NCI-H2227 treated with DMSO at 0.1 percent for 48 hours (cell line): ENCODE measurements at places on chromosomes 1 and 21.

DNA sequence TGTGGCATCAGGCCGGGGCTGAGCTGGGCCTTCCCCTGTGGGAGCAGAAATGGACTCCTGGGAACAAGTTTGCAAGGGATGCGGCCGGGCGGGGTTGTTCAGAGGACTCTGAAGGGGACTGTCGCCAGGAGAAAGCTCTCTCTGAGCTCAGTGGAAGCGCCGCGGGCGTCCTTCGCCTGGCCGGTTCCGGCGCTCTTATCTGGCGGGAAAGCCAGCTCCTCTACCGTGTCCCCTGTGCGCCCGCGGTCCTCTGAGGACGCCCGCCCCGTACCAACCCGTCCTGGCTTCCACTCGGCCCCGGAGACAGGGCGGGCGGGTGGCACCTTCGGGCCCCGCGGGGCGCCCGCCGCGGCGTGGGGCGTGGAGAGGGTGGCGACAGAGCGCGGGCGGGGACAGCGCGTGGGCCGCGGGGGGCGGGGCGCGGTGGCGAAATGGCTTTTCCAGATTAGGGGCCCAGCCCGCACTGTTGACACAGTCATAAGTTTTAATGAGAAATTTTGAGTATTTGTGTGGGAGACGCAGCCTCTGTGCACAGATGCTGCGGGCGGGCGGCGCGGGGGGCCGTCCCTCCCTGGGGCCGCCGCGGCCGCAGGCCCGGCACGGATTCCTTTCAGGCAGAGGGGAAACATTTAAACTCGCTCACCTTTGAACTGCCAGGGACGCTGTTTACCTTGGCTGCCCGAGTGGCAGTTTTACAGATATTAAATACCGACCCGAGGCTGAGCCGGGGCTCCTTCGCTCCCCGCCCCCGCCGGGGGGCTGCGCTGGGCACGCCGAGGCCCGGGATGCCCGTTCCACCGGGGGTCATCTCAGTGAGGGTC is 70.2 kb downstream of the FOXD2 start:
- peak; percentile 30 for DNase-seq

DNA sequence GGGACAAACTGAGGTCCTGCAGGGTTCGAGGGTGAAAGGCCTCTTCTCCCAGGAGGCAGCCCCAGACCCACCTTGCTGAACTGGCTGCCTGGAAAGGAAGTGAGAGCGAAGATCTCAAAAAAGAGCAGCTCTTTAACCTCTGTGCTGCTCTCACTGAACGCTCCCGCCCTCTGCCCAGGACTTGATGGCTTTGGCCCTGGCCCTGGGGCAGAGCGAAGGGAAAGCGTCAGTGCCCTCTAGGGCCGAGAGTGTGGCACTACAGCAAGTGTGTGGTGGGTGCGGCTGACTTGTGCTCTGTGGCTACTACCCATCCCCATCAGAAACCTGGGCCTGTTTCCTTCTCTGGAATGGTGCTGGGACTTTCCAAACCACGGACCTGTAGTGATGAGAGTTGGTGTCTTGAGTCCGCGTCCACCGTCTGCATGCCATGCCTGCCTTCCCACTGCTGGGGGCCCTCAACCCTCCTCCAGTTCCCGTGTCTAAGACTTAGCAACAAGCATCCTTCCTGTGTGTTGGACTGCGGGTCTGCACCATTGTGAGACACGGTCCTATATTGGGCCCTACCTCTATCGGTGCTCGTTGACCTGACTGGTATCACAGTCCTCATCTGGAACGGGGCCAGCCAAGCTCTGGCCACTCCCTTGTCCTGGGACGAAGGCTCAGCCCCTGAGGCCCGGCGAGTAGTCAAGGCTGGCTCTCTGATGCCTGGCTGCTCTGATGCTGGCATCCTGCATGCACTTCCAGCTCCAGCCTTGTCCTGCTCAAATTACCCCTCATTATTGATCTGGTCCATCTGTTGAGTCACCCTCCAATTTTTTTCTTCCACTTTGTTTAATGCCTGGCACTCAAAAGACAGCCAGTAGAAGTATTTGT is 180.3 kb downstream of the DISC1 start:
- no peak for DNase-seq

GRCh38 chr1:22250724-22251123 is 107.8 kb upstream of the WNT4 start:
- no peak for DNase-seq

- no peak for DNase-seq
These were observed 69.2 kb upstream of the MAGI3 start for GRCh38 chr1:113320972-113321680.

- no peak for DNase-seq
These were observed 15.1 kb upstream of the SERTAD4 start for GRCh38 chr1:210217482-210217881.

- no peak for DNase-seq
These were observed 307.9 kb downstream of the SMYD3 start for GRCh38 chr1:246199086-246199645.
